ENCODE measurements at places on chromosomes 16 and 17. TPM values are rescaled to one million over a fixed set of nuclear protein-coding genes. Genes with fewer than 3 reads are reported as not detected.

- H3K36me3 ChIP-seq: no peaks in the 10 kb centered on the region
- no peaks in the 10 kb centered on the region for H3K4me1 ChIP-seq
- no peaks in the 10 kb centered on the region for H3K27me3 ChIP-seq
- H3K27ac ChIP-seq: peak overlapping the region; percentile 34
- DNase-seq: no peak
Measured at GRCh38 chr17:57665128-57665527, 80.0 kb downstream of the CCDC182 start.

DNA sequence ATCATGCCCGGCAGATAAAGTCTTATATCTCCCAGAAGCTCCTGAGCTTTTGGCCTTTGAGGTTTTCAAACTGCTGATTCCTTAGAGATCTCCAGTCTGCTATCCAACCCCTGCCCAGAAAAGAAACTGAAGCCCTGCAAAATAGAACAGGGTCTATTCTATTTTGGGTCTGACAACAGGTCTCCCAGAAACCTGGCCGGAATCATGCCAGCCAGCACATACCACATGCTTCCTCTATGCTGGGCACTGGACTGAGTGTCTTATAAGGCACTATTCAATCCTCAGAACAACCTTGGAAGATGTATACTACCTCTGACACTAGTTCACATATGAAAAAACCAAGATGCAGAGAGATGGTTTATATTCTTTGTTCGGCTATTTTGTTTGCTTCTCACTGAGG is 21.3 kb upstream of the GFOD2 start:
- H3K4me1 ChIP-seq: no peaks in the 10 kb centered on the region
- no peak overlapping the region for H3K27ac ChIP-seq
- DNase-seq: no peak
- peaks cover 53% of the 10 kb centered on the region for H3K36me3 ChIP-seq

Gene TRPV3
- total RNA-seq: 2.8 TPM

GRCh38 chr16:995087-995486 is 13.5 kb downstream of the SOX8 start:
- no peak overlapping the region for H3K27ac ChIP-seq
- DNase-seq: no peak
- no peaks in the 10 kb centered on the region for H3K27me3 ChIP-seq
- H3K4me1 ChIP-seq: no peaks in the 10 kb centered on the region

- H3K4me3 ChIP-seq: no peak overlapping the region
- no peaks in the 10 kb centered on the region for H3K27me3 ChIP-seq
- peaks cover 45% of the 10 kb centered on the region for H3K4me1 ChIP-seq
Measured at GRCh38 chr16:56199164-56199563, 7.9 kb downstream of the GNAO1 start.

- H3K27me3 ChIP-seq: no peaks in the 10 kb centered on the region
- H3K4me1 ChIP-seq: no peaks in the 10 kb centered on the region
- no peak overlapping the region for H3K4me3 ChIP-seq
- H3K27ac ChIP-seq: no peak overlapping the region
Measured at GRCh38 chr17:19686400-19687090, 29.8 kb downstream of the SLC47A2 start.

Gene NF1
- total RNA-seq: 47.5 TPM

Measured in right atrium auricular region (tissue), 2 donors.